Activated naive CD8-positive, alpha-beta T cell treated with anti-CD3 and anti-CD28 coated beads, Interleukin-2, amount 50 U/mL, for 16 hours (primary cell): ENCODE measurements at places on chromosomes 6 and 20.

- DNase-seq, result no peak
These were observed 442.7 kb upstream of the HS3ST5 start for GRCh38 chr6:114785235-114786127.

DNA sequence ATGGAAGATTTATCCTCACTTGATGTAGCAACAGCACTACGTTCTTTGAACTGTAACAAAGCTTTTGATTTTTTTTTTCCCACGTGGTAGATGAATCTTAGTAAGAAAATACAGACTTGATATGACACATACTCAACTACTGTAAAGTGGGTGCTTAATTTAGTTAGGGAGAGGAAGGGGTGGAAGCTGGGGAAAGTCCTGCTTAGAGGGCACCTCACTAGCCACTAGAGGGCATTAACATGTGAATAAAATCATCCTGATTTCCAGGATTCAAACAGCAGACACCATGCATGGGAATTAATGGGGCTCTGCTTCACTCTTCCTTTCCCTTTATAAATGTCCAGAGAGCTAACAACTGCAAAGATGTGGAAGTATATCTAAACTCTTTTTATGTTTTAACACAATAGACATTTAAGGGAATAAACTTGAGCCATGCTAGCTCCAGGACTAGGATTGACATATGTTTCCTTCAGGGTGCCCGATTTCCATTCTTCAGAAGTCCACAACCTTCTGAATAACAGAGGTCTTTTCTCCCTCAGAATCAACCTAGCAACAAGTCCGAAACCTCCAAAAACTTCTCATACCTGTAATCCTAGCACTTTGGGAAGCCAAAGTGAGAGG is 250.1 kb downstream of the ATXN1 start:
- no peak for DNase-seq

GRCh38 chr6:144352331-144352730 is 67.2 kb downstream of the UTRN start:
- DNase-seq, result no peak

GRCh38 chr6:101537753-101538316 is 144.3 kb downstream of the GRIK2 start:
- no peak for DNase-seq

DNA sequence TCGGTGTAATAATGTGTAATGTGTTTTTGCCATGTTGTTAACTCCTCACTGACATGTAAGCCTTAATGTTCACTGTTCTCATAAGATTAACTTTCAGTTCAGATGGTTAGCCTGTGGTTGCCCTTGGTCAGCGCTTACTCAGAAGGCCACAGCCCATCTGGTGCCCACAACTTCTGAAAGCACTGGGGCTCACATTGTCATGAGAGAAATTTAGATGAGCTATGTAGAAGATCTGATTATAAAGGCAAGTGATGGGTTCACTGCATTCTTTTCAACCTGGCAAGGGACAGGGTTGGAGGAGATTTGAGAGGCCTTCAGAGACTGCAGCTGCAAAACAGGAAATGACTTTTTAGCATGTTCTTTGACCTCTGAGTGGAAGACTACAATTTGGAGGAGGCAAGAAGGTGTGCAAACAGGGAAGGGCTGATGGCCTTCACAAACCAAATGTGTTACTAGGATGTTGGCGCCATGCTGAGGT is 242.3 kb upstream of the SUPT3H start:
- DNase-seq, result no peak

DNA sequence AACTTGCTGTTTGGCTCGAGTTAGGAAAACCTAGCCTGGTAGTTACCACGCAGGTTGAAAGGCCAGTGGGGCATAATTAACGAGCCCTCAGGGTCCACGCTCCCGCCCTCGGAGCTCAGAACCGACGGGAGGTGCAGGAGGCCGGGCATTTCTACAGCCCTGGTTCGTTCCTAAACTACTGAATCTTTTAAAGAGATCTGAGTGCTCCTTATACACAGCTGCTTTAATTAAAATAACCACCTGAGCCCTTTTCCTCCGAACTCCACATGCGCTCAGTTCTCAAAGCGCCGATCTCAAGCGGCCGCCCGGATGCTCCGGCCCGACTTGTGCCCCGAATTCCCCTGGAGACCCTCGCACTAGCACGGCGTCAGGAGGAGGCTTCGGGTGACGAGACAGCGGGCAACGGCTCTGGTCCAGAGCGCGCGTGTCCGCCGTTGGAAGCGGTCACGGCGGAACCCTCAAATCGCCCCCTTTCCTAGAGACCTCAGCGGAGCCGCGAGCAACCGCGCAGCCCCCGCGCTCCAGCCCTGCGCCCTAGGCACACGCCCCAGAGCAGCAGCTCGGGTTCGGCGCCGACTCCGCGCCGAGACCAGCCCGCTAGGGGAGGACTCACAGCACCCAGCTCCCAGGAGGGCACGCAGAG is 397 bp downstream of the WDR27 start:
- DNase-seq, result no peak

DNA sequence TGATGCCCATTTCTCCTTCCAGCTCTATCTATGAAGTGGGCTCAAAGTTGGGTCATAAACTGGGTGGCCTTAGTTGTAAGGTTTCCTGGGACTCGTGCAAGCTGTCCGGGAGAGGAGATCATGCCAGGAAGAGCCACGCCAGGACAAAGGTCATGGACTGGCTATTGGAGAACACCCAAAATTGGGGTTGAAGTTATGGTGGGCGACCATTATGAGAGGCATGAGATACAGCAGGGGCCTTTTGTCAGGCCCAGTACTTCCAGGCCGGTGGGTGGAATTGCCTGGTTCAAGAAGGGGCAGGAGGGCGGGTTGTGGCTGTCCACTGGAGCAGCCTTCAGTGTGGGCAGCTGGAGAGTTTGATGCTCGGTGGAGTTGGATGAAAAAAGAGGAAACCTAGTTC is 225.1 kb upstream of the SSTR4 start:
- no peak for DNase-seq

DNA sequence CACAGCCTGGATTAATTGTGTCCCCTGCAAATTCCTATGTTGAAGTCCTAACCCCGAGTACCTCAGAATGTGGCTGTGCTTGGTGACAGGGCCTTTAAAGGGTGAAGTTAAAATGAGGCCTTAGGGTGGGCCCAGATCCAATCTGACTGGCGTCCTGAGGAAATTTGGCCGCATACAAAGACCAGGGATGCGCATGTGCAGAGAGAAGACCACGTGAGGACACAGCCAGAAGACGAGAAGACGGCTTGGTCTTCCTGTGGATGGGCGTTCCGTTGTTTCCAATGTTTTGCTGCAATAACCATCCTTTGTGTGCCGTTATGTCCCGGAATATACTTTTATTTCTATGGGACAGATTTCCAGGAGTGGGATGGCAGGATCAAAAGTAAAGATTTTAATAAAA is 40.9 kb upstream of the SLC22A2 start:
- no peak for DNase-seq

GRCh38 chr6:5989141-5989723 is 17.5 kb downstream of the NRN1 start:
- DNase-seq, result no peak

GRCh38 chr6:156391977-156392376 is 385.2 kb upstream of the ARID1B start:
- DNase-seq, result no peak

DNA sequence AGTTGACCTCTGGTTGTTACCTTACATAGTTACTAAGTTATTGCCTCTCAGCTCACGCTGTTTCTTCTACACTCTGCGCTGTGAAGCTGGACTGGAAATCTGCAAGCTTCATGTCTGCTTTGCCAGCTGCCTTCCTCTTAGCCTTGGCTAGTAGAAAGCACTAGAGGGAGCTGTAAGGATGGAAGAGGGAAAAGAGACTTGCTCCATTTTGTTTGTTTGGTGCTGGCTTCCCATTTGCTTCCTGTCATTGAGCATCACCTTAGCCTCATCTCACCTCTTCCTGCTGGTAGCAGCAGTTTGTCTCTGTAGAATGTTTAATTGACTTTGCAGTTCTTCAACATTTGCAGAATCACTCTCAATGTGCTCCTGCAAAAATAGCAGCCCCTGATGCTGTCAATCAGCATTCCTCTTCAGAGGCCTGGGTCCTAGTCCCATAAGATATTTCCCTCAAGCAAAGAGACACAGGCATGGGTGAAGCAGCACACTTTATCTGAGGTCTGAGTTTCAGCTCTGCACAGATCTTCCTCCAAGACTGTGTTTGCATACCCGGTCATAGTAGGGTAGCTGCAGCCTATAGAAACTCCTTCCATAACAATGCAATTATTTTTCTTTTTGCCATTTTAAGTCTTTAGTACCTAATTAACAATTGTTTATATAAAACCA is 302.2 kb upstream of the EPHA7 start:
- DNase-seq, result no peak
